Central memory CD8-positive, alpha-beta T cell (primary cell): ENCODE measurements at places on chromosomes 12 and 14.

GRCh38 chr14:25904446-25904845 lies 693.4 kb downstream of the NOVA1 start:
- no peaks in the 10 kb centered on the region for H3K27me3 ChIP-seq
- no peaks in the 10 kb centered on the region for H3K36me3 ChIP-seq
- no peak overlapping the region for H3K27ac ChIP-seq
- no peak for DNase-seq

- no peak overlapping the region for H3K4me3 ChIP-seq
- no peak overlapping the region for H3K27ac ChIP-seq
- H3K4me1 ChIP-seq: peaks cover 32% of the 10 kb centered on the region
- H3K36me3 ChIP-seq: peaks cover 13% of the 10 kb centered on the region
- no peak for DNase-seq
- H3K27me3 ChIP-seq: no peaks in the 10 kb centered on the region
Observed at GRCh38 chr14:60757567-60758002, 23.0 kb downstream of the MNAT1 start.

DNA sequence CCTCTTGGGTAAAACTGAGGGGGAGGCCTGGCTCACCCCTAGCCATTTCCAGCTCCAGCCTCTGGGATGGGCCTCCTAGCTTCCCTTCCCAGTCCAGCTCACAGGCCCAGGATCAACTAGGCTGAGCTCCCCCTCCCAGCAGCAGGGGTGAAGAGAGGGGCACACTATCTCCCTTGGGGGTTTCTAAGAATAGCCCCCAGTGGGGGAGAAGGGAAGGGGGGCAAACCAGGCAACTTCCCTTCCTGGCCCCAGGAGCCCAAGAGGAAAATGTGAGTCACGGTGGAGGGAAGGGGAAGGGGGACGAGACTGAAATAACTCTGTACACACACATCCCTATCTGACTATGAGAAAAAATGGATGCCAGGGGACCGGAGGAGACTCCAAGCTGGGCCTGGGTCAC lies 9.0 kb downstream of the ADCY6 start:
- no peak overlapping the region for H3K4me3 ChIP-seq
- no peak overlapping the region for H3K27ac ChIP-seq
- no peaks in the 10 kb centered on the region for H3K36me3 ChIP-seq
- H3K27me3 ChIP-seq: peaks cover 19% of the 10 kb centered on the region

DNA sequence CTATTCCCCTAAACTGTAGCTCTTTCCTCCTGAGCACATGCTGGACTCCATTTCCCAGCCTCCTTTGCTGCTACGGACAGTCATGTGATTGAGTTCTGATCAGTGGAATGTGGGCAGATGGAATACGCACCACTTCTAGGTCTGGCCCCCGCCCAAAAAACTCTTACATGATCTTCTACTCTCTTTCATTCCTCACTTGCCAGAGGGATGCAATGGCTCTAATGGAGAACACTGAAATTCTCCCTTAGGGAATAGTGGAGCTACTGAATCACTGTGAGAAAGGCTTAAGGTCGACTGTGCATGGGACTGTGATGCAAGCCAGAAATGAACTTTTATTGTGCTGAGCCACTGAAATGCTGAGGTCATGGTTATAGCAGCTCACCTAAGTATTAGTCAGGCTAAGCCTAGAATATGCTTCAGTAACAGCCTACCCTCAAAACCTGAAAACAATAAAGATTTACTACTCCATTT lies 13.0 kb upstream of the TMED2 start:
- peak overlapping the region; percentile 32 for H3K27ac ChIP-seq
- peaks cover 1% of the 10 kb centered on the region for H3K36me3 ChIP-seq
- H3K27me3 ChIP-seq: peaks cover 44% of the 10 kb centered on the region
- no peak for DNase-seq
- no peaks in the 10 kb centered on the region for H3K4me1 ChIP-seq

DNA sequence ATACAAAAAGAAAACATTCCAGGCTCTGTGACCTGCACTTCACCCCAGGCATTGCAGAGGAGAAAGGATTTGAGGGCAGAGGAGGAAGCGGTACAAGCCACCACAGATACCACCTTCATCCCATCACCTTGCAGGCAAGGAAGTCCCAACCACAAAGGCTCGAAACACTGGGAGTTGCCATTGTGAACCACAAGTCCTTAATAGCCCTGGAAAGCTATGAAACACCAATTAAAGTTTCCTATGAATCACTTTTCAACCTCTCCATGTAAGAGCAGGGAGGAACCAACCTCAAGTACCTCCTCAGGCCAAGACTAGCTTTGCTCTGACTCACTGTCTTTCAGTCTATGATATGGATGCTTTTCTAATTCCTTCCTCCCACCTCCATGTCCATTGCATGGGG lies 27.0 kb downstream of the MAP3K9 start:
- no peaks in the 10 kb centered on the region for H3K36me3 ChIP-seq
- no peaks in the 10 kb centered on the region for H3K27me3 ChIP-seq
- peaks cover 8% of the 10 kb centered on the region for H3K4me1 ChIP-seq
- no peak overlapping the region for H3K4me3 ChIP-seq
- no peak overlapping the region for H3K27ac ChIP-seq

- H3K27me3 ChIP-seq: peaks cover 10% of the 10 kb centered on the region
- no peaks in the 10 kb centered on the region for H3K4me1 ChIP-seq
- no peak overlapping the region for H3K27ac ChIP-seq
- H3K36me3 ChIP-seq: peaks cover 12% of the 10 kb centered on the region
- no peak for DNase-seq
Observed at GRCh38 chr12:98738002-98738401, 92.9 kb downstream of the APAF1 start.

DNA sequence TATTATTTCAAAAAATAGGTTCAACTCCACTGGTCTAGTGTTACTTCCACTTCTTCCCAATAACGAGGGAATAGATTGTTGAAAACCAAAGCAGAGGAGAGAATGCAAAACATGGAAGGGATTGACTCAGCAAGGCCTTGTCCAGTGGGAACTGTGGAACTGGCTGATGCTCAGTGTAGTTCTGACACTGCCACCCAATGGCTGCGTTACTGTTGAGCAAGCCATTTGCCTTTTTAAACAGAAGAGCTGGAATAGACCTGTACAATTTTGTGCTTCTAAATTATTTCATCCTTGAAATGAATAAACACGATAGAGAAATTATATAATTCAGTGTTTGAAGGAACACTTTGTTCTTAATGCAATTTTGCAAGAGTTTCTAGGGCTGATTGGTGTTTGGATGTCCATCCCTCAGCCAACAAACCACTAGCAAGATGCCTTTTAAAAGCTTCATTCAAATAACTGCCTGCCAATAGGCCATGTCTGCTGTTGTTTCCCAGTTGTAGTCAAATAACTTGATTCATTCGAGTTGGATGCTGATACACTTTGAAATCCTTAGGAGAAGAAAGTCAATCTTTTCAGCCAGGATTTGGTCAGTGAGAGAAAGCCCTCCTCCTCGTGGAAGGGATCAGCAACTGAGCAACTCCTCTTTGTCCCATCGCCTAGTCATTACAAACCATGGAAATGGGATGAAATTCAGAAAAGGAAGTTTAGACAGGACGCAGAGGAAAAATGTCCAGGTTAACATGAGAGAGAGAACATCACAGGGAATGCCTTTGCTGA lies 7.3 kb upstream of the MGP start:
- no peaks in the 10 kb centered on the region for H3K4me1 ChIP-seq
- no peak overlapping the region for H3K27ac ChIP-seq
- H3K27me3 ChIP-seq: peaks cover 23% of the 10 kb centered on the region

GRCh38 chr14:94029671-94030203 lies 3.6 kb downstream of the OTUB2 start:
- H3K27me3 ChIP-seq: no peaks in the 10 kb centered on the region
- H3K4me3 ChIP-seq: no peak overlapping the region
- no peak overlapping the region for H3K27ac ChIP-seq

GRCh38 chr12:32949815-32950214 lies 53.2 kb upstream of the PKP2 start:
- H3K27me3 ChIP-seq: no peaks in the 10 kb centered on the region
- H3K27ac ChIP-seq: no peak overlapping the region
- DNase-seq: no peak
- H3K4me3 ChIP-seq: no peak overlapping the region

- H3K27me3 ChIP-seq: no peaks in the 10 kb centered on the region
- H3K4me1 ChIP-seq: peaks cover 20% of the 10 kb centered on the region
- peaks cover 11% of the 10 kb centered on the region for H3K36me3 ChIP-seq
- no peak for DNase-seq
Observed at GRCh38 chr12:52054833-52055730, 3.8 kb downstream of the NR4A1 start.

DNA sequence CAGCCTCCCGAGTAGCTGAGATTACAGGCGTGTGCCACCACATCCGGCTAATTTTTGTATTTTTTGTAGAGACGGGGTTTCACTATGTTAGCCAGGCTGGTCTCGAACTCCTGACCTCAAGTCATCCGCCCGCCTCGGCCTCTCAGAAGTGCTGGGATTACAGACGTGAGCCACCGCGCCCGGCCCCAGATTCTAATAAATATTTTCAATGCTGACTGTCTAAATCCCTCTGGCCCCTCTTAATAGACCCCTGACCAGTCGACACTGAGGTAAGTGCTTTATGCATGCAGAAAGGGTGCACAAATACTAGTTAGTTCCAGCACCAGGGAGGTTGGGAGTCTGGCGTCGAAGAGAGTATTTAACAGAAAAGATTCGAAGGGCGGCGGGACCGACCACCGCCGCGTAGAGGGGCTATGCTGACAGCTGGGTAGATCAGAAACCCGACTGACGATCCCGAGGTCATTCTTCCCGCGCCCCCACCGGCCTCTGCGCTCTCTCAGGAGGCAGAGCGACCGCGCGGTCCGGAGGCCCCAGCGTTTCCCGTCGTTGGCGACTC lies 1.1 kb upstream of the SPATS2 start:
- DNase-seq: no peak
- H3K36me3 ChIP-seq: peaks cover 3% of the 10 kb centered on the region
- peaks cover 3% of the 10 kb centered on the region for H3K27me3 ChIP-seq
- peak overlapping the region; percentile 57 for H3K27ac ChIP-seq
- peak overlapping the region; percentile 70 for H3K4me3 ChIP-seq

DNA sequence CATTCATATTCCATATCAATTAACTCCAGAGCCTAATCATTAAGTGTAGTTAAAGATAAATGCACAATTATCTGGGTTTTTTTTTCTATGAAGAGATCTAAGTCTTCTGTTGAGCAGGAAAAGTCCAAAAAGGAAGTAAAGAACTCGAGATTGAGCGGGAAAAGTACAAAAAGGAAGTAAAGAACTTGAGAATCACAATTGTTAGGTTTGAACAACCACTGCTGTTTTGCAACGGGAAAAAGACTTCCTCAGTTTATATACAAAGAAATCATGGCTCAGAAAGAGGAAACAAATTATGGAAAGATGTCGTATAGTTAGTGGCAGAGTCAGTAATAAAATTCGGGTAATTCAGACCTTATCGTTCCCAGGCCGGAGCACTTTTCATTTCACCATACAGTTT lies 63.3 kb downstream of the PPP1R12A start:
- H3K36me3 ChIP-seq: peaks cover 30% of the 10 kb centered on the region
- H3K27me3 ChIP-seq: no peaks in the 10 kb centered on the region
- H3K4me1 ChIP-seq: peaks cover 64% of the 10 kb centered on the region

DNA sequence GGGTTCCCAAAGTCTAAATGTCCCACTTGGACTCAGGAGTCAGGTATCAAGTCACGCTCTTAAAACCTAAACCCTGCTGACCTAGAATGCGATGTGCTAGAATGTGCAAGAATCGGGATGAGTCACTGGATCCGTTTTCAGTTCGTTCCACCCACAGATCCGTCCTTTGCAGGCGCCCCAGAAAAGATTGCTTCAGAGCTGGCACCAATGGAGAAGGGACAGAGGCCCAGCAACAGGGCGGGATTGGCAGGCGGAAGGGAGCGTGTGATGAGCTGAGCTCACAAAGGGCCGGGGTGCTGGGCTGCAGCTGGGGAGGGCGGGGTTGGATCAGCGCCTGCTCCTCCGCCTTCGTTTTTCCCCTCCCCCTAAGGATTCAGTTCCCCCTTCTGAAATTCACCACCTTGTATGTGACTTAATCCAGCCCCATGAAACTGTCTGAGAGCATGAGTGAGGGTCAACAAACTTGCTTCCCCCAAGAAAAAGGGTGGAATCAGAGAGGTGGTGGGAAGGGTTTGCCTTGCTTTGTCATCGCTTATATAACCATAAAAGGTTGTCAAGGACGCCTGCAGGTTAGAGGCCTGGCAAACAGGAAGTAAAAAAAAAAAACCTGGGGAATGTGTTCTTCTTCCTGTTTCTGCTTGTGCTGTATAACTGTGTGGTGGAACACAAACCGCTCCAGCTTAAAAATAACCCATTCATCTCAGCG lies 2.8 kb upstream of the UBC start:
- peaks cover 9% of the 10 kb centered on the region for H3K27me3 ChIP-seq
- peak overlapping the region; percentile 100 for H3K27ac ChIP-seq

- no peak overlapping the region for H3K27ac ChIP-seq
- no peaks in the 10 kb centered on the region for H3K36me3 ChIP-seq
- H3K4me3 ChIP-seq: no peak overlapping the region
Observed at GRCh38 chr12:5200278-5201087, 156.8 kb downstream of the KCNA5 start.

GRCh38 chr14:96847451-96847850 lies 50.3 kb downstream of the VRK1 start:
- peaks cover 16% of the 10 kb centered on the region for H3K36me3 ChIP-seq
- H3K27me3 ChIP-seq: no peaks in the 10 kb centered on the region
- no peak for DNase-seq
- no peak overlapping the region for H3K4me3 ChIP-seq
- H3K4me1 ChIP-seq: no peaks in the 10 kb centered on the region

DNA sequence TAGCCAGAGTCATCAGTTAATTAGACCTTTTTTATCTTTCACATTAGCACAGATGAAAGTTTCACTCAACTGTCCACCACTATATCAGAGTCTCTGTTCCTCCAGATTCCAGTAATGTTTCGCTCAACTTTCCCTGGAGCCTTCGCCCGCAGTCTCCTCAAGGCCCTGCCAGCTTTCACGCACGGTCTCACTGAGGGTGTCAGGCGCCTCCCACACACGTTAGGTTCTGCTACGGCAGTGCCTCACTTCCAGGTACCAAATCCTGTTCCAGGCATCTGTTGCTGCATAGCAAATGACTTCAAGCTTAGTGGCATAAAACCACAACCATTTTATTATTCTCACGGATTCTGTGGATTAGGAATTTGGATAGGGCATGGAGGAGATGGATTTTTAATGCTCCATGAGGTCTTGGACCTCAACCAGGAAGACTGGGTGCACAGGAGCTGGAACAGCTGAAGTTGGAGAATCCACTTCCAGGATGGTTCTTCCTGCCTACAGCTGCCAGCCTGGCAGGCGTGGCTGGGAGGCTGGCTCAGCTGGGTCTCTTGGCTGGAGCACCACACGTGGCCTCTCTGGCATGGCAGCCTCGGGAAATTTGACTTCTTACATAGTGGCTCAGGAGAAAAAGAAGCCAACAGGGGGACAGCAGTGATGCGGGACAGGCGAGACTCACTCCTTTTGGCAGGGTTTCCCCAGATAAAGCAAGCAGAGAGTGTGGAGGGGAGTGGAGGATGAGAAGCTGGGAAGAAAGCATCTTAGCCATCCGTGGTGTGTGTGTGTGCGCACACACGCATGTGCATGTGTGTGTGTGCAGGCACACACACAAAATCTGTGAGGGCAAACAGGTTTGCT lies 21.3 kb upstream of the BCDIN3D start:
- peaks cover 21% of the 10 kb centered on the region for H3K27me3 ChIP-seq
- H3K4me1 ChIP-seq: no peaks in the 10 kb centered on the region
- no peak overlapping the region for H3K27ac ChIP-seq
- H3K4me3 ChIP-seq: no peak overlapping the region
- no peak for DNase-seq

GRCh38 chr12:47577206-47577989 lies 128.4 kb downstream of the RPAP3 start:
- H3K4me1 ChIP-seq: no peaks in the 10 kb centered on the region
- H3K27ac ChIP-seq: no peak overlapping the region
- no peaks in the 10 kb centered on the region for H3K36me3 ChIP-seq
- no peak overlapping the region for H3K4me3 ChIP-seq

GRCh38 chr12:55034218-55034617 lies 14.4 kb downstream of the NEUROD4 start:
- H3K27me3 ChIP-seq: peaks cover 22% of the 10 kb centered on the region
- no peak overlapping the region for H3K27ac ChIP-seq
- no peak for DNase-seq
- no peak overlapping the region for H3K4me3 ChIP-seq
